K562 (cell line): ENCODE measurements at places on chromosomes 4 and X.

- no peak for DNase-seq
Measured at GRCh38 chr4:3573131-3573530, 40.9 kb upstream of the LRPAP1 start.

DNA sequence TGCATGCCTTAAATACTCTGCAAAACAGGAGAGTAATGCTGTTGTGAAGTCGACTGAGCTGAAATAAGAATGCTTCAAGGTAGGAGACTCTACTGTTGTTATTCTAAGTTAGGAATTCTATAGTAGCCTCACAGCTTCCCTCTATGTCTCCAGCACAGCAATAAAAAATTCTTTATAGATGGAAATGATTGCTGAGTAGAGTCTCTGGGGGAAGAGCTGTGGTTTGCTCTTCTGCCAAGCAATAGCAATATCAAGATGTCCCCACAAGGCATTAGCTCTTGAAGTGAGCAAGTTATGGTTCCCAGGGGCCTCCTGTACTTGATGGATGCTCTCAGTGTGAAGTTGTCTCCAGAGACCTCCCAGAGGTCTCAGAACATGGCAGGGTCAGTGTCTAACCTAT lies 880.6 kb upstream of the FRG1 start:
- no peak for DNase-seq

DNA sequence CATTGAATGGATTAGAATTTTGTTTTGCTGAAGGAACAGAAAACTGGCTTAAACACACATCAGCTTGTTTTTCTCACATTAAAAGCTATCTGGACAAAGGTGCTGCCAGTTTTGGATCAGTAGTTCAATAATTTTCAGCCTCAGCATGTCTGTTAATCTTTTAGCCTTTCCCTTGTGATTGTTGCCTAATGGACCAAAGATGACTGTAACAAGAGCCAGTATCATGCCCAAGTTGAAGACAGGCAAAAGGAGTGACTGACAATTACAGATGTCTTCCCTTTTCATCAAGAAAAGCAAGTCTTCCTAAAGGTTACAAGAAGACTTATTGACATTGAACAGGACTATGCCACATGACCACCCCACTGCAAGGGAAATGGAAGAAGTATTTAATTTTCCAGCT lies 419.7 kb downstream of the MAPK10 start:
- no peak for DNase-seq

DNA sequence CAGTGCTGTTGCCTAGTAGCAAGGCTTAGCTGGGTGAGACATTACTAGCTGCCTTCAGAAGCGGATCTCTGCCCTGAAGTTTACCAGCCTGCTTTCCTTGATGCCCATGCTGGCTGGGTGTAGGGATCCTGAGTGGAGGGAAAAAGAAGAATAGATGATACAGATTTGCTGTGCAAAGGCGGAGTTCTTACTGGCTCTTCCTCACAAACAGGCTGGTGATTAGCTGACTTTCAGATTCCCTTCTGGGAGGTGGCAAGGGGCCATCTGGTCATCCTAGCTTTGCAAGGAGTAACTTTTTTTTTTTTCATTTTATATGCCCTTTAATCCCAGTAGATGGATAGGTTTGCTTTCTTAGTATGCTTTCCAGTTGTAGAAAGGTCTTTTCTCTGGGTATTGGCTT lies 44.8 kb downstream of the SMARCA5 start:
- no peak for DNase-seq

DNA sequence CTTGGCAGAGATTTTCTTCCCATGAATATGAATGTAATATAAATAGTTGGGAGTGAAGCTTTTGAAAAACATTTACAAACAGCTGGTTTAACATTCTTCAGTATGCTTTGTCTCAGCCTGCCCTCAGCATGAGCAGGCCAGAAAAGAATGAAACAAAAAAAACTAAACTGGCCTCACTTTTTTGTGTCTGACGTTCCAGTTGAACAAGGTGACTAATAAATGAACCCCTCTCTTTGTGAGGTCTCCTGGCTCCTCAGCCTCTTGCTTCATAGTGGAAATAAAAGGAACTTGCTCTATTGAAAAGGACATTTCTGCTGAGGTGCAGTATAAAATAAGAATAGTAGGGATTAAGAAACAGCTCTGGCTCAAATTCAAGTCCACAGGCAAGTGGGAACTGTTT lies 9.4 kb downstream of the CHST7 start:
- no peak for DNase-seq

GRCh38 chr4:76533314-76533713 lies 98.3 kb downstream of the SHROOM3 start:
- DNase-seq: no peak

GRCh38 chr4:110010797-110011196 lies 98.1 kb downstream of the EGF start:
- no peak for DNase-seq

GRCh38 chr4:76449833-76450232 lies 14.8 kb downstream of the SHROOM3 start:
- DNase-seq: no peak

DNA sequence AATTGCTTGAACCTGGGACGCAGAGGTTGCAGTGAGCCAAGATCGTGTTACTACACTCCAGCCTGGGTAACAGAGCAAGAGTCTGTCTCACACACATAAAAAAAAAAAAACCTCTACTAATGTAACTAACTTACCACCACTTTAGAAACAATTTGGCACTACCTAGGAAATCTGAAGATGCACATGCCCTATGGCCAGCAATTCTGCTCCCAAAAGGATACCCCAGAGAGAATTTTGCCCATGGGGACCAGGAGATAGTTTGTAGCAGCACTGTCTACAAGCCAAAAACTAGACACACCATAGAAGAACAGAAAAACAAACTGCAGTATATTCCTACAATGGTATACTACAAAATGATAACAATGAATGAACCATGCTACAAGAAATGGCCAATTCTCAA lies 37.5 kb downstream of the USP46 start:
- DNase-seq: no peak

GRCh38 chrX:68833448-68833805 lies 4.6 kb downstream of the EFNB1 start:
- DNase-seq: no peak

GRCh38 chrX:119497185-119497584 lies 28.9 kb downstream of the SLC25A5 start:
- DNase-seq: no peak

GRCh38 chr4:14110407-14110806 lies 482.9 kb upstream of the BOD1L1 start:
- DNase-seq: no peak
